ENCODE measurements at places on chromosomes 5 and 9.

DNA sequence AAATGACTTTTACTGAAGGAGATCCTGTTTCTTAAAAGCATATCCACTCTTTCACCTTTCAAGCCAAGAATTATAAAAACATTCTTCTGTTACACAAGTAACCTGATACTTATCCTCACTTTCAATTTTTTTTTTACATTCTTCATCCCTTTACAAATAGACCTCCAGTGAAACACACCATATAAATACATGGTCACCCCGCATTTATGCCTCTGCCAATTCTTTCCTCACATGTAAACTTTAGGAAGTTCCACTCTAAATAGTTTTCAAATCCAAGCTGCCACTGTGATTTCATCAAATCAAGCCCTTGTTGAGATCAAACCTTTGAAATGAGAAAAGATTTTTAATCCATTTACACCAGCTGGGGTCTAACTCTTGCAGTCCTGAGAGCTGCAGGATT lies 40.0 kb downstream of the GAS1 start:
- no peak for DNase-seq

- no peak for DNase-seq
Observed at GRCh38 chr5:4777435-4777834, 362.7 kb upstream of the ADAMTS16 start.

GRCh38 chr5:113614191-113614590 lies 100.7 kb downstream of the YTHDC2 start:
- DNase-seq = peak; percentile 34

- no peak for DNase-seq
Observed at GRCh38 chr9:98045234-98046179, 11.0 kb upstream of the NANS start.

- DNase-seq = no peak
Observed at GRCh38 chr5:178193251-178193809, 6.2 kb upstream of the GMCL2 start.

DNA sequence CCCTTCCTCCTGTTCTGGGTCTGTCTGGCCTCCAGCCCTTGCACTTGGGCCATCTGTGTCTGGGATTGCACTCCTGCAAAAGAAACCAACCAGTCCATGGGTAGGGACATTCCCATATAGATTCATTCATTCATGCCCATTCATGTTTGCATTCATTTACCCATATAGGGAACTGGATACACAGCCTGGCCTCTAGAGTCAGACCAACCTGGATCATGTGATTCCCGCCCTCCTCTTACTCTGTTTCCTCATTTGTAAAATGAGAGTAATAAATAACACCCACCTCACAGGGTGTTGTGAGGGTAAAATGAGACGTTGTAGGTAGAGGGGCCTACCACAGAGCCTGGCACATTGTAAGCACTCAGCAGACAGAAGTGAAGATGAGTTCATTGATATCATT lies 8.5 kb downstream of the PCDH12 start:
- DNase-seq = no peak

- DNase-seq = peak; percentile 51
Observed at GRCh38 chr5:174159327-174160114, 114.0 kb downstream of the NSG2 start.

DNA sequence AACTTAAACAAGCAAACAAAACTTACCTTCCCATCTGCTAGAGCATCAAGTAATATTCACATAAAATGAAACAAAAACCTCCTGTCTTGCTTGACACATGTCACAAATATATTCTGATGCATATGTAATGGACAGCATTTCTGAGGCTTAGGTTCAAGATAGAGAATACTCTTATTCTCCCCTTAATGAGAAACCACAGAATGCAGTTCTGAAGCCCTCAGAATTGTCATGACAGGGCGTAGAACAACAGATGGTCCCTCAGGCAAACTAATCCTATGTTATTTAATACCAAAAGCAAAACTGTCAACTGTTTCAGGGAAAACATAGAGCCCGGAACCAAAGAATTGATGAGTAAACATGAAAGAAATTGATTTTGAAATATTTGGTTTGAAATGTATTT lies 229.9 kb upstream of the RIOK2 start:
- no peak for DNase-seq
